Activated T-helper 17 cell treated with anti-CD3 and anti-CD28 coated beads, Interleukin-2, amount 50 U/mL, for 72 hours (primary cell): ENCODE measurements at places on chromosomes 12 and 14. TPM values are rescaled to one million over a fixed set of nuclear protein-coding genes. Genes with fewer than 3 reads are reported as not detected.

TAS2R7 gene
- not detected for total RNA-seq

PLXNC1 gene
- 4.9 TPM for total RNA-seq

TMPRSS12 gene
- not detected for total RNA-seq

AICDA gene
- total RNA-seq, result not detected

DNA sequence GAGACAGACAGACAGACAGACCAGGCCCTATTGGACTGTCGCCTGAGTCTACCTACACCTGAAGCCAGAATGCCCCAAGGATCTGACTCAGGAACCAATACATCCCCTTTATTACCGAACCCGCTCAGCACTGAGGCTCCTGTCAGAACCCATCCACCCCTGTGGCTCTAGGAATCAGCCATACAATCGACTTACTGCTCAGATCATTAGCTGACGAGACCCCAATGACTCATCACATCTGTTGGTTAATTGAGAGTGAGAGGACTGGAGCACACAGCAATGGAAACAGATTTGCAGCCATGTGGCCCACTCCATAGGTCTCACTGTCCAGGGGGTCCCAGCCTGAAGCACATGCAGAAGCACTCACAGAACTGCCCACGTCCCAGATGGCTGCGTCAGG is 15.2 kb downstream of the ITPK1 start:
- H3K36me3 ChIP-seq, result no peaks in the 10 kb centered on the region
- H3K27ac ChIP-seq, result peak overlapping the region; percentile 48
- no peak for ATAC-seq
